ENCODE measurements at places on chromosomes 1 and 21. TPM values are rescaled to one million over a fixed set of nuclear protein-coding genes. Genes with fewer than 3 reads are reported as not detected.

DNA sequence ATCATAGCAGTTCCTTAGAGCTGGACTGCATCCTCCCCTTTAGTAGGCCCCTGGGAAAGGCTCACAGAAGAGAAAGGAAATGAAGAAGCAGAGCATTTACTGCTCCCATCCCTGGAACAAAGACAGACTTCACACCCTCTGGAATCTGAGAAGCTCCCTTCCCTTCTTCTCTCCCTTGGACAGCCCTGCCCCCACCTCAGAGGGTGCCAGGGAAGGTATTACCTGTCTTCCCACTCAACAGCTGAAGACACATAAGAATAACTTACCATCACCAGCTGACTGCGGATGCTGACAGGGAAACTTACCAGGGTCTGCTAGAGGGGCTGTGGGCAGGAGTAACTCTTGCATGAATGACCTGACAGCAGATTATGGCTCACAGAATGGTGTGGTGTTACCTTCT is 14.1 kb upstream of the FAAH start:
- H3K4me1 ChIP-seq: no peaks in the 10 kb centered on the region
- no peak for DNase-seq
- H3K36me3 ChIP-seq: no peaks in the 10 kb centered on the region

DNA sequence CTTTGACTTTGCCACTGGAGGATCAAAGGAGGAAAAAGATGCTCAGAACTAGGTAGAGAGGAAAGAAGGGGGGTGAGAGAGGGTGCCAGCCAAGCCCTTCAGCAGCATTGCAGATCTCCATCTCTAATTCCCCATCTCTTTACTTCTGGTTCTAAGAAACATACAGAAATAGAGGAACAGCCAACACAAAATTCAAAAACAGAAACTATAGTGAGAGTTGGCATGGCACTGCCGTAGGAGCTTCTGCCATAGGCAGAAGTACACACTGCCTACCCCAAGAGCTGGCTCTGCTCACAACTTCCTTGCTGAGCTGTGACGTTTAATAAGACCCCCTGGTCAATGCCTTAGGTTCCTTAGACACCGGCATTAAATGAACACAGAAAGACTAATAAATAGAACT is 26.6 kb upstream of the RPF1 start:
- no peaks in the 10 kb centered on the region for H3K4me1 ChIP-seq
- H3K27me3 ChIP-seq: no peaks in the 10 kb centered on the region
- H3K4me3 ChIP-seq: no peak overlapping the region
- no peak overlapping the region for H3K27ac ChIP-seq
- no peaks in the 10 kb centered on the region for H3K36me3 ChIP-seq

DNA sequence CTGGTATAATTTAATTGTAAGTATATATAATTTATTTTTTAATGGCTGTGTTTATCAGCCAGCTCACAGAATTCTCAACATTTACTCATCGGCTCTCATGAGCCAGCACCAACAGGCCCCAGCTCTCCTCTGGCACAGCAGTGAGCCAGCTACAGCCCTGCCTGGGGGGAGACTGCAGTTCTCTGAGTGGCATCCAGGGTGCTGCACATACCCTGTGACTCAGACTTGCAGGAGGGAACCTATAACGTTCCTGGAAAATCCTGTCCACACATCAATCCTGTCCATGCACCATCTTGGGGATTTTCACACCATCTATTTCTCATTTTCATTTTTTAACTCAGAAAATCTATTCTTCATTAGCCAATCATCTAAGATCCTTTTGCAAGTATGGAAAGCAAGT is 36.5 kb downstream of the FHAD1 start:
- H3K4me3 ChIP-seq: no peak overlapping the region
- no peaks in the 10 kb centered on the region for H3K27me3 ChIP-seq
- no peak overlapping the region for H3K27ac ChIP-seq
- no peaks in the 10 kb centered on the region for H3K4me1 ChIP-seq

GRCh38 chr21:36045993-36046392 is 14.3 kb downstream of the SETD4 start:
- H3K4me3 ChIP-seq: no peak overlapping the region
- no peaks in the 10 kb centered on the region for H3K4me1 ChIP-seq
- H3K36me3 ChIP-seq: peaks cover 54% of the 10 kb centered on the region
- H3K27me3 ChIP-seq: no peaks in the 10 kb centered on the region
- no peak overlapping the region for H3K27ac ChIP-seq

DNA sequence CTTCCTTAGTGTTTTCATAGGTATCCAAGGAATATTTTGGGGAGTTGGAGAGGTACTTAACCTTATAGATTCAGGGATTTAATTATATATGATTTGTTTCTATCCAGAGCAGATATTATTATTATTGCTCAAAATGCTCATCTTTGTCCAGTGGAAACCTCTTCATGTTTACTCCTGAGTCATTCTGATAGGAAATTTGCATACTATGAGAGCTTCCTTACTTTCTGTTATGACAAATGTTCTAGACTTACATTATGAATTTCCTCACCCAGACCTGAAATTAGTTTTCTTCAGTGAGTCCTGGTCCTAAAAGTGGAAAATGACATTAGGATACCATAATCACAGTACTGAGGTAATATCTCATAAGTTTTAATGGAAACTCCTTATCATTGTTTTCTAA is 57.5 kb upstream of the PLPPR5 start:
- no peak for DNase-seq
- no peaks in the 10 kb centered on the region for H3K27me3 ChIP-seq
- H3K27ac ChIP-seq: no peak overlapping the region
- no peak overlapping the region for H3K4me3 ChIP-seq
- no peaks in the 10 kb centered on the region for H3K36me3 ChIP-seq

DNA sequence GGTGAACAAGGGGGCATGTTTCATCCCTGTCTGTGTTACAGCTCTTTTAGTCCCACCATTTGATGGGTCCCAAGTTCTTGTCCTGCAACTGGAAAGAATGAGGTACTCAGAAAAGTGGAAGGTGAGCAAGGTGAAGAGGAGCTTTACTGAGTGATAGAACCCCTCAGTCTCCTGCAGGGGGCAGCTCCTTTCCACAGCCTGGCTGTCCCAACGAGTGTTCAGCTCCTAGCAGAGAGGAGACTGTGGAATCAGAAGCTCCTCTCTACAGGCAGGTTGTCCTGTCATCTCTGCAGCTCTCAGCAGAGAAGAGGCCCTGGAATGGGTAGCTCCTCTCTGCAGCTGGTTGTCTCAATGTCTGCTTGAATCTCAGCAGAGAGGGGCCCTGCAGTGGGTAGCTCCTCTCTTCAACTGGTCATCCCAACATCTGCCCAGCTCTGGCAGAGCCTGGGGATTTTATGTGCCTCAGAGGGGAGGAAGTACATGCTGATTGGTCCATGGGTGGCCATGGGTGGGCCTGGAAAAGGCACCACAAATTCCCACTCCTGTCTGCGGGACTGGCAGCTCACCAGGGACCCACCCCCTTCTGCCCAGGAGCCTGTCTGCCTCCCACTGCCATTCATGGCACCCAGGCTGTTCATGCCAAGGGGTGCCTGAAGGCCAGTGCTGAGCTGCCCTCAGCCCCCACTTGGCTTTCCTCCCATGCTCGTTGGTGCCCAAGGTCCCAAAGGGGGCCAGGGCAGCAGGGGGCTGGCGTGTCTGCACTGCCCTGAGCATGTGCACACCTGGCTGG is 25.7 kb downstream of the LDLRAD1 start:
- no peak overlapping the region for H3K4me3 ChIP-seq
- no peaks in the 10 kb centered on the region for H3K4me1 ChIP-seq
- DNase-seq: no peak
- no peaks in the 10 kb centered on the region for H3K36me3 ChIP-seq
- no peaks in the 10 kb centered on the region for H3K27me3 ChIP-seq

DNA sequence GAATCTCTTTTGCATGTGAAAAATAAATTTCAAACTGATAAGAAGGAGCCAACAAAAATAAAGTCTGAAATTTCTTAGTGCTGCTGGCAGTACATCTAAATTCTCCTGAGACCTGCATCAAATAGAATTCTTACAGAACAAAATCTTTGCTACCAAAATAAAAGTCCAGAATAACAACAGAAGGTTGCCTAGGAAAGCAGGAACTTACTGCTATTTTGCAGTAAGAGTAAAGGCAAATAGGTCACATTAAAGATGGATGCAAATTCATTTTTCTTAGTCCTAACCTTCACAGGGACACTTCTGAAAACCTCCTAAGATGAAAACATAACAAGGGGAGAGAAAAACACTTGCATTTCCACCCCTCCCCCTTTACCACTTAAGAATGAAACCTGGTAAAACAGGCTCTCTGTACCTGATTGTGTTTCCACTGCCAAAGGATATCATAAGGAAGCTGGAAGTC is 59.0 kb downstream of the RUSC1 start:
- peaks cover 30% of the 10 kb centered on the region for H3K4me1 ChIP-seq
- H3K36me3 ChIP-seq: peaks cover 22% of the 10 kb centered on the region
- H3K27me3 ChIP-seq: no peaks in the 10 kb centered on the region
- H3K27ac ChIP-seq: peak overlapping the region; percentile 14
- DNase-seq: no peak

GRCh38 chr1:182699393-182700350 is 15.3 kb upstream of the RGS8 start:
- DNase-seq: no peak
- H3K27ac ChIP-seq: no peak overlapping the region
- H3K36me3 ChIP-seq: no peaks in the 10 kb centered on the region
- H3K4me3 ChIP-seq: peak overlapping the region; percentile 14

- no peak overlapping the region for H3K4me3 ChIP-seq
- H3K36me3 ChIP-seq: no peaks in the 10 kb centered on the region
- H3K27ac ChIP-seq: no peak overlapping the region
- H3K27me3 ChIP-seq: no peaks in the 10 kb centered on the region
These were observed 21.3 kb downstream of the SERINC2 start for GRCh38 chr1:31434101-31434871.

- H3K27me3 ChIP-seq: no peaks in the 10 kb centered on the region
- no peaks in the 10 kb centered on the region for H3K36me3 ChIP-seq
- no peaks in the 10 kb centered on the region for H3K4me1 ChIP-seq
These were observed 5.0 kb downstream of the C1orf226 start for GRCh38 chr1:162386292-162387225.

DNA sequence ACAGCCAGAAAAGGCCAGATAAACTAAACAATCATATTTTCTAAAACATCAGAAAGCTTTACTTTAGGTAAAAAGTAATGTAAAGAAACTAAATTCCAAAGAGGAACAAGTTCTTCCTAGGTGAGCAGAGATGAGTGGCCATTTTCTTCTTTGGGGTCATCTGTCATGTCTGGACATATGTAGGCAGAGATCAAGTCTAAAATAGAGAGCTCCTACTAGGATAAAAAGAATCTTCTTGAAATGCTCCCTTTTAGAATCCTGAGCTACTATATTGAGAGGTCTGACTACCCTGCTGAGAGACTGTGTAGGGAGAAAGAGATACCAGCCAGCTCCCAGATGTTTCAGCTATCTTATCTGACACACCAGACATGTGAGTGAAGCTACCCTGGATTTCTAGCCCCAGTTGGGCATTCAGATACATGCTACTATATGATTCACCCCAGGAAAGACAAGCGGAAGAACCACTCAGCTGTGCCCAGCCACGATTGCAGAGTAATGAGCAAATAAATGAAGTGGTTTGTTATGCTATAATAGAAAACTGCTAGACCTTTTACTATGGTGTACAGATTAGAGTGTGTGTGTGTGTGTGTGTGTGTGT is 80.1 kb downstream of the TTLL7 start:
- no peaks in the 10 kb centered on the region for H3K4me1 ChIP-seq
- no peaks in the 10 kb centered on the region for H3K27me3 ChIP-seq
- peaks cover 24% of the 10 kb centered on the region for H3K36me3 ChIP-seq
- H3K4me3 ChIP-seq: no peak overlapping the region
- H3K27ac ChIP-seq: no peak overlapping the region

GRCh38 chr1:20182415-20182814 is 3.5 kb upstream of the UBXN10 start:
- H3K27me3 ChIP-seq: no peaks in the 10 kb centered on the region
- no peak for DNase-seq
- H3K27ac ChIP-seq: no peak overlapping the region
- no peak overlapping the region for H3K4me3 ChIP-seq

- H3K27ac ChIP-seq: peak overlapping the region; percentile 56
- H3K4me3 ChIP-seq: peak overlapping the region; percentile 88
- H3K4me1 ChIP-seq: peaks cover 8% of the 10 kb centered on the region
- H3K27me3 ChIP-seq: no peaks in the 10 kb centered on the region
- H3K36me3 ChIP-seq: no peaks in the 10 kb centered on the region
- DNase-seq: no peak
These were observed 1.2 kb upstream of the CGN start for GRCh38 chr1:151510020-151510405.

LCE3B gene
- total RNA-seq: not detected

AZIN2 gene
- total RNA-seq: 5.6 TPM

HMGCS2 gene
- 1.8 TPM for total RNA-seq

PEX11B gene
- 21.7 TPM for total RNA-seq

IQCC gene
- total RNA-seq: not detected

LCE2A gene
- not detected for total RNA-seq

DDX20 gene
- 21.5 TPM for total RNA-seq

MTOR gene
- total RNA-seq: 48.7 TPM

MARK1 gene
- total RNA-seq: 12.3 TPM

ESRRG gene
- not detected for total RNA-seq

KPRP gene
- total RNA-seq: not detected

SNIP1 gene
- 12.3 TPM for total RNA-seq

CFAP141 gene
- total RNA-seq: not detected

MTARC1 gene
- total RNA-seq: 3.7 TPM

OR10J4 gene
- total RNA-seq: not detected
